ENCODE measurements at places on chromosomes 6 and 20.
A peak's percentile ranks its signal among the peaks of the same experiment; 100 is the strongest.

DNA sequence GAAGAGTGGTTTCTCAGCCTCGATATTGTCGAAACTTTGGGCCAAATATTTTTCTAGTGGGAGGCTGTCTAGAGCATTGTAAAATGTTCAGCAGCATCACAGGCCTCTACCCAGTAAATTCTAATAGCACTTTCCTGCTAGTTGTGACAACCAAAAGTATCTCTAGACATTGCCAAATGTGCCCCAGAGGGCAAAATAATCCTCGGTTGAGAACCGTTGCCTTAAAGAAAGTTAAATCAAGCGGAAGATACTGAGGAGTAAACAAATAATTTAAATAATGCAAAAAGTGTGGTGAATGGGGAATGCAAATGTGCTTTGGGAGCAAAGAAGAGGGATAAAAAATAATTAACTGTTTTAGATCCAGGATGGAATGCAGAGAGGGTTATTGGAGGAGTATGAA, 106.4 kb upstream of the ASCC3 start:
- DNase-seq, result no peak

DNA sequence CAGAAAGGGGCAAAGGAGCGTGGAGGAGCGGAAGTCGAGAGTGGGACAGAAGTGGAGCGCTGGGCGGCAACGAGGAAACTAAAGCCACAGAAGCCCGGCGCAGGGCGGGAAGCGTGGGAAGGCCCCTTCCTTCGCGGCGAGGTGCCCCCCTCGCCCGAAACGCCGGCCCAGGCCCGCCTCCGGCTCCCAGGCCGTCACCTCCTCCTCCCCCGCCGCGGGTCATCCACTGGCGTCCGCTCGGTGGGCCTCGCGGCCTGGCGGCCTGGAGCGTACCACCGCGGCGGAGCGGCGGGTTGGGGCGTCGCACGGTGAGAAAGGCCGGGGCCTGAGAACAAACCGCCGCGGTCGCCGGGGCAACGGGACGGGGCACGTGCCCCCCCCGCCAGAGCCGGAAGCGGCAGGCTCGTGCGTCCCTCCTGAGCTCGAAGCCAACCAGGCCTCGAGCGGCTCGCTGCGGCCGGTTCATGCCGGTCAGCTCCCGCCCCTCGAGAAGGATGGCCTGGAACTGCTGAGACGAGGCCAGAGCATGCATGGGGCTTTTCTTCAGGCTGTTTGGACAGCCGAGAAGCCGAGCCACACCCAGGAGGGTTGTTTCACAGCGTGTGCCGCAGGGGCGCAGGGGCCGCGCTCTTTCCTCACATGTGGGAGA, at the start of gene TCP11:
Gene TCP11 (minus strand): TSS at position 333 of the 649 bp plus-strand sequence. CDS start 469 bp downstream, outside the sequence.
- peak; percentile 3 for DNase-seq

- no peak for DNase-seq
These were observed 56.7 kb downstream of the GJA10 start for GRCh38 chr6:89950879-89951391.

GRCh38 chr6:141203902-141204575, 928.7 kb upstream of the GJE1 start:
- DNase-seq, result no peak

- no peak for DNase-seq
These were observed 57.3 kb downstream of the BCKDHB start for GRCh38 chr6:80163754-80164187.

DNA sequence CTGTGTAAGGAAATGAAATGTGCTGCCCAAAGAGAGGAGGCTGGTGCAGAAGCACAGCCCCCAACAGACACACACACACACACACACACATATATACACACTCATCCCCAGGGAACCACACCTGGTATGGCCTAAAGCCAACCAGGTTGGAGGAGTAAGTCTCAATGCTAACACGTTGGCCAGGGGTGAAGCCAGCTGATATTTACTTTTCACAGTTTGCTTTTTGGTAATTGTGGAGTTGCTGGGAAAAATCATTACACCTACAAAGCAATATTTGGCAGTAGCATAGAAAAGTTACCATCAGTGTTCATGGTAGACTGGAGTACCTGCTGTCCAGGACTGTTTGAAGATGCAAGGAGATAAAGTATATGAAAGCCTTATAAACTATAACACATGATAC, 50.3 kb upstream of the NAA20 start:
- no peak for DNase-seq

DNA sequence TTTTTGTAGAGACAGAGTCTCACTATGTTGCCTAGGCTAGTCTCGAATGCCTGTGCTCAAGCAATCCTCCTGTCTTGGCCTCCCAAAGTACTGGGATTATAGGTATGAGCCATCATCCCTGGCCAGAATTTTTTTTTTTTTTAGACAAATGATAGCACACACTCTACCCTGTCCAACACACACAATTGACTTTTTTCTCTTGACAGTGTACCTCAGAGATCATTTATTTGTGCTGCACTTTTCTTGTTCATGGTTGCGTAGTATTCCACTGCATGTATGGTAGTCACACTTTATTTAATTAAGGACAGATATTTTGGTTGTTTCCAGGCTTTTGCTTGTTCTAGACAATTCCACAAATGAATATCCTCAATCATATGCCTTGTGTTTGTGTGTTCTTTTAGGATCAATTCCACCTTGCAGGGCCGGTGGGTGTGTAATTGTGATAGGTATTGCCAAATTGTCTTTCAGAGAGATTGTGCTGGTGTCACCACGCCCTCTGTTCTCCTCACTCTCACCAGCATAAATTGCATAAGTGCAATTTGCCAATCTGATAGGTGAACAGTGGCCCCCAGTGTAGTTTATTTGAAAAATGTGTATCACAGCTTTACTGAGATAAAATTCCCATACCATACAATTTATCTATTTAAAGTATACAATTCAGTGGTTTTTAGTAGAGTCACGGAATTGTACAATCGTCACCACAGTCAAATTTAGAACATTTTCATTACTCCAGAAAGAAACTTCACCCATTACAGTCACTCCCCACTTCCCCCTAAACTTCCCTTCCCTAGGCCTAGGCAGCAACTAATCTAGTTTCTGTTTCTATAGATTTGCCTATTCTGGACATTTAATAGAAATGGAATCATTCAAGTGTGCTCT, 20.1 kb downstream of the SRC start:
- DNase-seq, result no peak

- no peak for DNase-seq
These were observed 134.8 kb upstream of the UST start for GRCh38 chr6:148612043-148612442.

DNA sequence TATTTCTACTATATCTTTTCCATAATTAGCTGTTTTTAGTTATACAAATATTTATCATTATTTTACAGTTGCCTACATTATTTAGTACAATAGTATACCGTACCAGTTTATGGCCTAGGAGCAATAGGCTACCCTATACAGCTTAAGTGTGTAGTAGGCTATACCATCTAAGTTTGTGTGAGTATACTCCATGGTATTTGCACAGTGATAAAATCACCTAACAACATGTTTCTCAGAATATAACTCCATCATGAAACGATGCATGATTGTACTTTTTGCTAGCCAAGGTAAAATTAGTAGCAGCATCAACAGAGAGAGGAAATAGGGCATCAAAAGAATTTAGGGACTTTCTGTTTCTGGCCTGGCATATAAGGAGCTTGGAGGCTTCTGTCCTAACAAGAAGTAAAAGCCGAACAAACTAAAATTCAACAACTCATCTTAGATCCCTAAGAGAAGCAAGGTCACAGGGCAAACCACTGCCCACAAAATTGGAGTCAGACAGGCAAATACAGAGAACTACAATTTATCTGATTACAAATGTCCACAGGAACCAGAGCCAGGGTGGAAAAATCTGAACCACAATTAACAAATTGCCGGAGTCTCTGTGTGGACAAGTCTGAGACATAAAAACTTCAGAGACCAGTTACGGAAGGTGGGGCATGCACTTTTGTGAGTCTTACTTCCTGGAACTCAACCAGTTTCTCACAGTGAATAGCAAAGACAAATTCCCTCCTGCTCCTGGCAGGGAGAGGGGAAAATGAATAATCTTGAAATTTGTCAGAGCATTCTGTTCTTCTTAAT, 671.4 kb downstream of the RFPL4B start:
- no peak for DNase-seq

DNA sequence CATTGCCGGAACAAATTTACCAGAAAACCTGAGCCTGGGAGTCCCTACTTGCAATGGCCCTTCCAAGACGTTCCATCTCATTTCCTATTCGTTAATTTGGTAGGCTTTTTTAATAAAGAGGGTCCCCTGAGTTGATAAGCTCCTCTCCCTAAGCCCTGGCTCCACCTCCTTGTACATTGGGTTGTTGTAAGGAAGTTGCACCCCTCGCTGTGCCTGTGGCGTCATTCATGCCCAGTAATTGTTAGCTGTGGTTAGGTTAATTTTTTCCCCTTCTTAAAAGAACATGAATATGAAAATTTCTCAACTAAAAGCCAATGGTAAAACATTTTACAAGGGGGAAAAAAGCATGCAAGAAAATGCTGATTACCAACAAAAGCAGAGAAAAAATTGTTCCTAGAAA, 91.9 kb downstream of the SLC24A3 start:
- DNase-seq, result no peak

GRCh38 chr6:167000759-167001158, 1.6 kb downstream of the CEP43 start:
- DNase-seq, result no peak

DNA sequence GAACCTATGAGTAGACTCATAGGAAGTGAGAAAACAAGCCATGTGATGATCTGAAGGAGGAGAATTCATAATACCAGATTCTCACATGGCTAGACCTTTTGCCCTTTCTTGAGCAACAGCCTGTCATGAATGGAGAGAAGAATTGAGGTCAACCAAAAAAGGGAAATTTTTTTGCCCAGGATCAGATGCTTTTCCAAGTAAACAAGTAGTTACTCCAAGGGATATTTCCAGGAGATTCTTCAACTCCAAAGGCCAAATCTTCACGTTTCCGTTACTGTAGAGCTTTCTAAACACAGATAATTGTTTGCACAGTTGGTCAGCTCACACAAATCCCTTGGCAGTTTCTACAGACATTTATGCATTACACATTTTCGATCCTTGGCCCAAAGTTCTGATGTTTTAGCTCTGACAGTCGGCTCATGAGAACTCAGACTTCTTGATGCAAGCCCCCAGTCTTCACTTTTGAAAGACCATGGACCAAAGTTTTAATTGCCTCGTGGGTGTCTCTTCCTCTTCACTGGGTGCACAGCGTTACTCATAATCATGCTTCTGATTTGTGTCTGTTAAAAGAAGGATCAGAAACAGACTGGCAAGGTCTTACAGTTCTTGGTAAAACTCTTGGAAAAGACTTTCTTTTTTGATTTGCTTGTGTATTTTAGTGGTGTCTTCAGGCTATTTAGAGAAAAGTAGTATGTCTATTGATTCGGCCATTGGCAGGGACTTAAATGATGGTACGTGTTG, 115.0 kb downstream of the TSHZ2 start:
- DNase-seq, result no peak

DNA sequence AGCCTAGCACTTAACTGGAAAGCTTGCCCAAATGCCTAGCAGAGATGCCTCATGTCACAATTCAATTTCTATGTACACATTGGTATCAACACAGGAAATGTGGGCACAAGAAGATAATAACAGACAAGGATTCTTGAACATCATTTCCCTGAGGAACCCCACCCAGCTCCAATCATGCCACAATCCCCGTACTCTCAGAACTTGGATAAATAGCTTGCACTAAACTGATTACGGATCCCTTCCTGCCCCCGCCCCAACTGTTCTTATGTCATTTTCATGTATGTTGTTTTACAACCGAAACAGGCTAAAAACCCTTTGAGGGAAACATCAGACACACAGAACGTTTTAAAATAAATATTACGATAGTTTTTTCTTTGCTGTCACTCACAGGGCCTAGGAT, 87.1 kb downstream of the BACH2 start:
- DNase-seq, result no peak
